T-helper 1 cell (primary cell): ENCODE measurements at places on chromosomes 1 and 21.

DNA sequence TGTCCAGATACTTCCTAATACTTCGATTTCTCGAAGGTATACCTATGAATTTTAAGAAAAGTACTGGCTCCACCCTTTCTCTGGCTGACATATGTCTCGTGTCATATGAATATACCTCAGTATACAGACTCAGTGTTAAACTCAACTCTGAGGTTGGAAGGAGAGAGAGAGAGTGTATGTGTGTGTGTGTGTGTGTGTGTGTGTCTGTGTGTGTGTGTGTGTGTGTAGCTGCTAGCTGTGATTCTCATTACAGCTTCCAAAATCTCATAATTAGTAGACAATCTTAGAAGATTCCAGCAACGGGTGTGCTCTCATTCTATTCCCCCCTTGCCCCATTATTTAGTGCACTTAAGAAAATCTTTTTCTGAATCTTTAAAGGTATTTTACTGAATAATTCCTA lies 380.3 kb upstream of the B3GALT2 start:
- DNase-seq: no peak

DNA sequence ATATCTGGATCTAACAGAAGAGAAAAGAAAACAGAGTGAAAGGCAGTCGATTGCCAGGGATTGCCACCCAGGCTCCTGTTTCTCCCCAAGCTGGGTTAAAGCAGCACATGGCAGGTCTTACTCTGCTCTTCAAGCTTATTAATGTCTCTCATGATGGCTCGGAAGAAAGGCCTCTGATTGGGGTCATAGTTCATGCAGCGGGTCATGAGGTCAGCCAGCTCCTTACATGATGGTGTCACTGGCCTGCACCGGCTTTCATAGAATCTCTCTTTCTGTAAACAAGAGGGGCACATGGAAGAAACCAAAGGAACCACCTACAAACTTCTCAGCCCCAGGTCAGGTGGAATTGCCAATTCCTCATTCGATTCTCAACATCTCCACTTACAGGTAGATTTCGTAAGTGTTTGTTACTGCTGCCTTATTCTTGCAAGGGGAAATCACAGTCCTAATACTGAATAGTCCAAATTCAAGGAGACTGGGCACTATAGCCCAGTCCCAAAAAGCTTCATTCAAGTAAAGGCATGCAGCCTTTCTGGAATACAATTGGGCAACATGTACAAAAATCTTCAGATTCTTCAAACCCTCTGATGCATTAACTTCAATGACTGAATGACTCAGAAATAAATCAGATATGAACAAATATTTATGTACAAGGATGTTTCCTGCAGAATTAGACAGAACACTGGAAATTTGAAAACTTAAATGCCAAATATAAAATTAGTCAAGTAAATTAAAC lies 96.6 kb downstream of the RAVER2 start:
- no peak for DNase-seq

DNA sequence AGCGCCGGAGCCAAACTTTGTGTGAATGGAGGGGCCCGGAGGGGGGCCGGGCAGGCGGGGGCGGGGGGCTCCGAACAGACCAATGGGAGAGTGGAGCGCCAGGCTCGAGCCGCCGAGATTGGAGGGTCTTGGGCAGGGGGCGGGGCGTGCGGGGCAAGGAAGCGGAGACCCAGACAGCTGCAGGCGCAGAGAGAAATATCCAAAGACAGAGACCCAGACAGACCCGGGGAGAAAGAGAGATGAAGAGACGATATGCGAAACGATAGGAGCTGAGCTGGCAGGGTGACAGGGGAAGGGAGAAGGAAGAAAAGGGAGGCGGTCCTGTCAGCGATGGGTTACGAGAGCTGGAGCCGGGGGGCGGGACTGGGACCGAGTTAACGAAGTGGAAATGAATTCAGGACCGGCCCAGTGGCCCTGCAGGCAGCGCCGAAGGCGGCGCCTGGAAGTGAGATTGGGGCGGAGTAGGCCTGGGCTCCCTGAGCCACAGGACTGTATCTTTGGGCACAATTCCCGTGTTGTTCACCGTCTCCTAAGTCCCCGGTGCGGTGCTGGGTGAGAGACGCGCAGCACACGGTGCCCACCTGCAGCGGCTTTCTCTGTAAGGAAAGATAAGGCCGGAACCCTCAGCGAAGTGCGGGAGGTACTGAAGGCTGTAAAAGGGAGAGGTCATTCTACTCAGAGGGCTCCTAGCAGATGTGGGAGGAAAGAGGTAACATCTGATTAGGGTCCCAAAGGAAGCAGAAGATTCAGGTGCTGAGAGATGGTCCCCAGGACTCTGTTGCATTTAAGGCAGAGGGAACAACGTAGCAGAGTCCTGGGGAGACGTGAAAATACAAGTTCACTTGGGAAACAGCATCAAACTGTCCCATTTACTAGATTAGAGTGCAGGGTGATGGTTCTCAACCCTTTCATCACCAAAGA lies 543 bp upstream of the KCNJ10 start:
- peak; percentile 35 for DNase-seq

- no peak for DNase-seq
These were observed 38.2 kb upstream of the PARP1 start for GRCh38 chr1:226446094-226446493.

DNA sequence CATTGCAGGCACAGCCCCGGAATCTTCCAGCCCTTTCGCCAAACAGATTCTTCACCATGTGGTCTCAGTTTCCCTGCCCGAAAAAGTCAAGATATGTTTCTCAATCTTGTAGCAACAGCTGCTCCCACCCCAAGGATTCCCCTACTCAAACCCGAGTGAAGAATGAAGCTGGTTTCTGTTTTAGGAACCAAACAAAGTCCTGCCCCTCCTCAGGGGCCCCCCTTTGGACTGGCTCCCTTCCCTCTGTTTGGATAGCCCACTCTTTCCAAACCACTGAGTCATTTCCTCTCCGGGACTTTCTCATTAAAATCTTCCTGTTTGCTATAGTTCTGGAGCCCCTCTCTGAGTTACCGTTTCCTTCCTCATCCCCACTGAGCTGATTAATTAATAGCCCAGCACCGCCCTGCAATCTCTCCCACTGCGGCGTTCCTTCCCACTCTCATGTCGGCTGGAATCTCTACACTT lies 100.9 kb downstream of the TSEN15 start:
- no peak for DNase-seq

DNA sequence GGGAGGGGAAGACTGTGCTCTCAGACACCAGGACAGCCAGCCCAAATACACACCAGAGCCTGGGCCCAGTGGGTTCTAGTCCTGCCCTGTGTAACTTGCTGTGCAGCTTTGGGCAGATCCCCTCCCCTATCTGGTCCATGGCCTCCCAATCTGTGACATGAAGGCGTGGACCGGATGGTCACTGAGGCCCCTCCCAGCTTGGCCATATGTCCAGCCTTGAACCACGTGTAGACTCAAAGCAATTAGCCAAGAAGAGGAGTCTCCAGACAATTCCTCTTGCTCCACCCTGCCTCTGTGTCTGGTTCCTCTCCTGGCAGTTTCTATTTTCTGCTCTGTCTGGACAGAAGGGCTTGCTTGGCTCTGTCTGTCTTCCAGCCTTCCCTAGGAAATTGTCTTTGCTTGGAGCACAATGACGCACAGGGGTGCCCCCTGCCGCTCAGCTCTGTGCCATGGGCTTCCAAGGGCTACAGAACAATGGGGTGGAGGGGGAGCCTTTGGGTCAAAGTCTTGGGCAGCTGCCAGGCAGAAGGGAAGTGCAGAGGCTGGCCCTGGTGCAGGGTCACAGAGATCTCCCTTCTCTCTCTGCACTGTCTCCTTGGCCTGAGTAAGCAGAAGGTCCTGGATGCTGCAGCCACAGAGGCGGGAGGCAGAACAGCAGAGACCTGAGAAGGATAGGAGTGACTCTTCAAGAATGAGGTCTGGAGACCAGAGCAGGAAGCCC lies 66.1 kb downstream of the TENT5C start:
- DNase-seq: no peak

DNA sequence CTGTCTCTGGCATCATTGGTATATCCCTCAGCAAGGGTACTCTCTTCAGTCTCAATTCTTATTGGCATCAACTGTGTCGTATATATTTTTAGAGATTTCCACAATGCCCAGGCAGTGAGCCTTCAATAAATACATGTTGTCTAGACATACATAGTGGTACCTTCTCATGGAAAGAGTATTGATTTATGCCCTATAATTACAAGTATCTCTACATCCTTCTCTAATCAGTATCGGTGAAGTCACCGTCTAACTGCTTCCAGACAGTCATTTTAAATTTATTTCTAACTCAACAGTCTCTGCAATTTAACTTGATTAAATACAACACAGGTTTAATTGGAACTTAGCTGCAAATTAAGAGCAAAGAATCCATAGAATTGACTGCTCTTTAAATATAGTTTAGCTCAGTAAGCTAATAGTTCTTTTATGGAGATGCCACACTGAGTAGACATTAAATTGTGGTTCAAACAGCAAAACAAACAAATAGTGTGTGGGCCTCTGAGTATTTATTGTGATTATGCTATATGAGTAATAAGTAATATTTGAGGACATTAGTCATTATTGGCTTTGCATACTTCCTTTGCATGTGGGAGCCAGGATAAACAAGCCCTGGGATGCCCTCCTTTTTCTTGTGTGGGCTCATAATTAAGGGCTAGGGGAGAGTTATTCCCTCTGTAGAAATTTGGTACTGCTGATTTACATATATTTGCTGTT lies 126.9 kb upstream of the DUSP10 start:
- no peak for DNase-seq

GRCh38 chr1:47759936-47760629 lies 237.1 kb downstream of the TRABD2B start:
- DNase-seq: no peak

DNA sequence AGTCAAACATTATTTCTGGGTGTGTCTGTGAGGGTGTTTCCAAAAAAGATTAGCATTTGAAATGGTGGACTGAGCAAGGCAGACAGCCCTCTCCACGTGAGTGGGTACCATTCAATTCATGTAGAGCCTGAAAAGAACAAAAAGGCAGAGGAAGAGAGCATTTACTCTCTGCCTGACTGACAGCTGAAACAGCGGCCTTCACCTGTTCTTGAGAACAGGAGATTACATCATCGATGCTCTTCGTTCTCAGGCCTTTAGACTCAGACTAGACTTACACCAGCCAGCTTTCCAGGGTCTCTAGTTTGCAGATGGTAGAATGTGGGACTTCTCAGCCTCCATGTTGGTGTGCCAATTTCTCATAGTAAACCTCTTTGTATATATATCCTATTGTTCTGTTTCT lies 302.3 kb downstream of the BACH1 start:
- no peak for DNase-seq

GRCh38 chr1:16046842-16047241 lies 3.3 kb downstream of the CLCNKB start:
- no peak for DNase-seq

GRCh38 chr1:41880261-41880660 lies 38.5 kb downstream of the HIVEP3 start:
- DNase-seq: no peak

DNA sequence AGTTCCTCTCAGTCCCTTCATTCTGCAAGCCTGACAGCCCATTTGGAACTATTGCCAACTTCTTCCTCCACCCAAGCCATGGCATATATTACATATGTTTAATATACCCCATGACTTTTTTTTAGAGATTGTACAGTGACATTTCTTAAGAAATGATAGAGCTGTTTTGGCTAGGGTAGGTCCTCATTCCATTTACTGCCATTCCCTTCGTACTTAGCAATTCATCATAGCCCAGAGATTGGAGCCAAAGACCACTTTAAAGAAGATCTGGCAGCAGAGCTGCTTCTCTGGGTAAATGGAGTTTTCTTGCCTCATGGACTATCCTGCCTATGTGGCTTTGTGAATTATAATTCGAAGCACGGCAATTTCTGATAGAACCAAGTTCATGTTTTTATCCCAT lies 93.4 kb downstream of the ST3GAL3 start:
- DNase-seq: no peak

DNA sequence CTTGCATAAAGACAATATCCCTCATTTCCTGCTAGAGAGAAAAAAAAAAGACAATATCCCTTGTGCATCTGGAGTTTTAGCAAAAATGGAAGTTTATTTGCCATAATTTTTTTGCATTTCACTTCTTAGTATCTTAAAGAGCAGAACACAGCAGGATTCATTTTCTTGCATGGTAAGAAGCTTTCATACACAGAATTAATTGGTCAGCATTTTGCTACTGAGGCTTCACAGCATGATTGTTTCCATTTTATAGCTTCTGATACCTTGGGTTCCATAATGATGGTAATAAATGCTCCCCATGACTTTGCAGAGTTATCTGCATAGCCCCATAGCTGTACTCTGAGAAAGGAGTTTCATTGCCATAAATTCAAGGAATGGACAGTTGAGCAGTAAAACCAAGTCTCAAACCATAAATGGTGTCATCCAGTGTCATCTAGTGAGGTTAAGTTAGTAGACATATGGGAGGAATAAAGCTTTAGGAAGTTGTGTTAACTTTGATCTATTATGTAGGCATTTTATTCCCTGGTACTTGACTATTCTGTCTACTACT lies 88.8 kb upstream of the PLD5 start:
- DNase-seq: no peak

DNA sequence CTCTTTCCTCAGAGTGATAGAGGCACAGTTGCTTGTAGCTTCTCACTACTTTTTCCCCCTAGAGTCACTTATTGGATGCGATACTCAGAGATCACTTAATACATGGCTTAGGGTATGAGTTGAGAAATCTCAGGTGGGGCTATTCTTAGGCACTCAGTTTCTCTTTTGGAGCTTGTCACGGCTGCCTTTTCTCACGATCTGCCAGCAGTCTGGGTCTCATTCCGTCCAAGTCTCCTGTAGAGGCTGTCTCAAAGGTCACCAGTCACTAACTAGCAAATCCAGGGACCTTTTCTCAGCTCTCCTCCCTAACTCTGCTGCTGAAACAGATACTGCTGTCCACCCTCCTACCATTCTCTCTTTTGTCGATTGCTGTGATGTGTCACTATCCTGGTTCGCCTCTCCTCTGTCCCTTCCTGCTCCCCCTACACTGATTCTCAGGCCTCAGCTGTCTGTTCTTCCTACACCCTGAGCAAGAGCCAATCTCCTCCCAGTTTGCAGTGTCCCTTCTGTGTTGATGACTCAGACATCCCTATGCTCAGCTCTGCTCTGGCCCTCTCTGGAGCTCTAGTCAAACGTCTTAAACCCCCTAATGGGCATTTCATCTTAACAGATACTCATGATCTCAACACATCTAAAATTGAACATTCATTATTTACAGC lies 12.4 kb downstream of the ATP1A2 start:
- no peak for DNase-seq

DNA sequence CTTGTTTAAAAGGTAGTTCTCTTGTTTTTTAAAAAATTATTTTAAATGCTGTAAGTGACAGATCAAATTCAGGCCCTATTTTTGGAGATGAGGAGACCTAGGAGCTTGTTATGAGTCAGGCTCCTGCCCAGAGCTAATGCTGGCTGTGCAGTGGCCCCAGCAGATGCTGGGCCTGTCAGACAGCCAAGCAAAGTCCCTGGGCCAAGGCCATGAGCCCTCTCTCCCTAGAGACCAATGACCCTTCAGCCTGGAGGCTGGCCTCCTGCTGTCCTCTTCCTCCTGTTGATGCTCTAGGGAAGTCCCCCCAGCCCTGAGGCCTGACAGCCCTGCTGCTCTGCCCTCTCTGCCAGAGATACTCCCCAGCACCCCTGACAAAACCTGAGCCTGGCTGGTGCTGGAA lies 128.1 kb upstream of the CTTNBP2NL start:
- DNase-seq: no peak
